ENCODE measurements at places on chromosomes 1 and 21.
A peak's percentile ranks its signal among the peaks of the same experiment; 100 is the strongest.

- no peak for DNase-seq
Measured at GRCh38 chr1:46673749-46674182, 2.1 kb downstream of the TEX38 start.

DNA sequence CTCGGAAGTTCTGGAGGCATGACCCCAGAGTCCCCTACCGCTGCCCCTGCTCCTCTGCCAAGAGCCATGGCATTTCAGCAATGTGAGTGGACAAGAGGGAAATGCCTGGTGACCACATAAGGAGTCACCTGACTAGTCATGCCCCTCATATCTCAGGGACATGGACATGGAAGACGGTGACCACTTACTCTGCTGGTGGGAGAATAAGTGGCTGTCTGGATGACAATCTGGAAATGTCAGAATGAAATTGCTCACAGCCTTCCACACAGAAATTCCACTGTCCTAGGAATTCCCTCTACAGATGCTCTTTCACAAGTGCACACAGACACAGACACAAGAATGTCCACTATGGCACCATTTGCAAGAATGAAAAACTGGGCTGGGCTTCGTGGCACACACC is 24.3 kb upstream of the PLEKHG5 start:
- DNase-seq: no peak

- no peak for DNase-seq
Measured at GRCh38 chr1:38693031-38693430, 166.5 kb downstream of the RRAGC start.

GRCh38 chr1:168782559-168783116 is 53.6 kb upstream of the DPT start:
- DNase-seq: no peak

- DNase-seq: no peak
Measured at GRCh38 chr21:41779659-41780058, 12.8 kb upstream of the RIPK4 start.

GRCh38 chr1:160628799-160629263 is 18.0 kb downstream of the SLAMF1 start:
- DNase-seq: no peak

- no peak for DNase-seq
Measured at GRCh38 chr1:14083706-14084105, 383.7 kb downstream of the PRDM2 start.

- DNase-seq: no peak
Measured at GRCh38 chr1:14835725-14836124, 237.2 kb downstream of the KAZN start.

- DNase-seq: peak; percentile 70
Measured at GRCh38 chr1:204254031-204254661, 40.4 kb upstream of the GOLT1A start.

- no peak for DNase-seq
Measured at GRCh38 chr1:39107341-39108290, 81.5 kb downstream of the NDUFS5 start.

DNA sequence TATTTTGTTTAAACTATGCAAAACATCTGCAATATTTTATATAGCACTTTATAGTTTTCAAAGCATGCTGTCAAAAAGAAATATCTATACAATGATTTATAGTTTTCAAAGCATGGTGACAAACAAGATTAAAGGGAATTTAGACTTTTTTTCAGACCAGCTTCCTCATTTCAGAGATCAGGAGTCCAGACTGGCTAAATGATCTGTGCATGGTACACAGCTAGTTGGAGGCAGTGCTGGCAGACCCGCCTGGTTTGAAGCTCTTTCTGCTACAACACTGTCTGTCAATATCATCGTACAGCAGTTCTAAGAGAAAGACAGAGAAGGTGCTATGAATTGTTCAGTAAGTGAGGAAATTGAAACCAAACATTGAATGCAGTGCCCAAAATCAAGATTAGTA is 479.0 kb downstream of the PTBP2 start:
- no peak for DNase-seq

DNA sequence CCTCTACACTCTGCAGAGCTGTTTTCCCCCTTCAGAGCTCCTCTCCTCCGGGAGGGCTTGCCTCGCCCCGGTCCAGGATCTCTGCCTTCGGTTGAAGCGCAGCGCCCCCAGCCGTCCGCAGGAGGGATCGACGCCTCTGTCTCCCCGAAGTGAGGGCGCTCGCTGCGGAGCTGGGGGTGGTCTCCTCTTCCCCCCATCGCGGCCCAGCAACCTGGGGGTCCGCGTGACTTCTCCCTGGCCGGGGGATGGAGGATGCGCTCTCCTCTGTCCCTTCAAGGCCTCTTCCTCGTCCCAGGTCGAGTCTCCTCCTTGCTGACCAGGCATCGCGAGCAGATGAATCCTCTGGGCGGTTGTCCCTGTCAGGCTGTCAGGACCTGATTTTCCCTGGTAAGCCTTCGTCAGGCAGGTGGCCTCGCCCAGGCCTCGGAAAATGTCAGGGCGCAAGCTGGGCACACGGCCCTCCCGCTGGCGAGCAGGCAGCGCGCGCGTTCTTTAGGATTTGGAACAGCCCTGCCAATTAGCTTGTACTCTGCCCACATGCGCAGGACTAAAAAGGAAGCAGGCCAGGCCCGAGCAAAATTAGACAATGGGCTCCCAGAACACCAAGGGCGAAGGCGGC is 90.5 kb downstream of the EDEM3 start:
- DNase-seq: peak; percentile 72

- no peak for DNase-seq
Measured at GRCh38 chr1:24317081-24317480, 2.1 kb upstream of the GRHL3 start.

DNA sequence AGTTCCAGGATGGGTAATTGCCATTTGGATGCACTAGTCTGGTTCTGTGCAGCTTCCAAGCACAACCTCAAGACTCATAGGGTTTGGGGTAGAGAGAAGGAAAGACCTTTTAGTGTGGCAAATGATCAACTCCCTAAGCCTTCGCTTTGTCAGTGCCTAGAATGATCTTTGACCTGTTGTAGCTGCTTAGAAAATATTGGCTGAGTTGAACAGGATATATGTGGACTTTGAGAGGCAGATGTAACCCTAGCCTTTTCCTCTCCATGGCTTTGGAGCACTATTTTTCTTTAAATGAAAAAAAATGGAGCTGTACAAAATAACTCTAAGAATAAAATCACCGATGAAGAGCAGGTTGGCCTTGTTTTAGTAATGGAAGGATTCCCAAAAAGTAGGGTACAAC is 41.7 kb downstream of the HLX start:
- no peak for DNase-seq

GRCh38 chr1:61142726-61143500 is 60.6 kb downstream of the NFIA start:
- no peak for DNase-seq

- DNase-seq: no peak
Measured at GRCh38 chr1:36305915-36306209, 306 bp upstream of the SH3D21 start.

GRCh38 chr1:162697140-162697895 is 65.1 kb downstream of the DDR2 start:
- no peak for DNase-seq

- no peak for DNase-seq
Measured at GRCh38 chr1:115810609-115811008, 30.3 kb downstream of the NHLH2 start.

DNA sequence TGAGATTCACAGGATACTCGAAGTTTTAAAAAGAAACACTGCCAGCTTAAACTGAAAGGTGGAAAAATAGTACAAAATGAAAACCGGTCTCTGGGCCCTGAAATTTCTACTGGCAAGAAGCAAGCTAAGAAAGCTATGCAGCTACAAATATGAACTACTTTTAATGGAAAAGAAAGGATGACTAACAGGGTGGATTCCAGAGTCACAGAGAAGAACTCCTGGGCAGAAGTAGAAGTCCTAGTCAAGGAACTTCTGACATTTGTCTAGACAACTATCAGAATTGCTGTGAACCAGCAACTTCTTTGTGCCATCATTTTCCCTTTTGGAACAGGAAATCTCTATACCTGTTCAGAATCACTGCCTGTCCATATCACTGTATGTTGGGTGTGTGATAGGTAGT is 38.1 kb downstream of the CD160 start:
- no peak for DNase-seq

DNA sequence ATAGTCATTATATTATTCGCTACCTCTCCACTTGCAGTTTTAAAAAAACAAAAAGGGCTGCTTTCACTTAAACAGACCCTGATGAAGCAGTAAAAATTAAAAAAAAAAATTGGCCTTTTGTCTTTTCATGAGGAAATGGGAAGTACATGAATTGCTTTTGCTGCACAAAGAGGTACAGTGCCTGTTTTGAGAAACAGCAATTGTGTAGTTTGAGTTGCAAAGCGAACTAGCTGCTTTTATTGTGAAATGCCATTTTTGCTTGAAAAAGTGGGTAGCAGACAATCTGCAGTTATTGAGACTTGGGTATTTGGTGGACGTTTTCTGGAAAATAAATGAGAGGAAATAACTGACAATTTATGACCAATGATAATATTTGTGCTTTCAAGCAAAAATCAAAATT is 7.0 kb downstream of the DIP2A start:
- DNase-seq: no peak

- DNase-seq: no peak
Measured at GRCh38 chr21:32207406-32207716, 71.5 kb downstream of the MIS18A start.

DNA sequence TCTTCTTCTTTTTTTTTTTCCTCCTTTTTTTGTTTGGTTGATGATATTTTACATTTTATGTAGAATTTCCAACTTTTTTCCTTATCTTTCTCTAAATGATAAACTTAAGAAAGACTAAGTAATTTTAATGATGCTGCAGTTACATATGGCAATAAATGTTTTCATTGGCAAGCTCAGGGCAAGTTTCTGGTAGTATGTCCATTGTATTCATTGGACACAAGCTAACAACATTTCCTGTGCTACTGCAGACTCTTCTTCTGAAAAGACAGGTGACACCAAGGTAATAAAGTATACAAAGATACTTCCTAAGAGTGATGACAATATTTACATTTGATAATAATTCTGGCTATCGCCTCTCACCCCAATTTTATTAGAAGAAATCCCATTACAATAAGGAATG is 219.2 kb upstream of the NFIA start:
- DNase-seq: no peak

GRCh38 chr21:40997831-40998230 is 150.9 kb upstream of the DSCAM start:
- no peak for DNase-seq

- peak; percentile 38 for DNase-seq
Measured at GRCh38 chr1:228998179-228998578, 262.9 kb downstream of the RHOU start.

DNA sequence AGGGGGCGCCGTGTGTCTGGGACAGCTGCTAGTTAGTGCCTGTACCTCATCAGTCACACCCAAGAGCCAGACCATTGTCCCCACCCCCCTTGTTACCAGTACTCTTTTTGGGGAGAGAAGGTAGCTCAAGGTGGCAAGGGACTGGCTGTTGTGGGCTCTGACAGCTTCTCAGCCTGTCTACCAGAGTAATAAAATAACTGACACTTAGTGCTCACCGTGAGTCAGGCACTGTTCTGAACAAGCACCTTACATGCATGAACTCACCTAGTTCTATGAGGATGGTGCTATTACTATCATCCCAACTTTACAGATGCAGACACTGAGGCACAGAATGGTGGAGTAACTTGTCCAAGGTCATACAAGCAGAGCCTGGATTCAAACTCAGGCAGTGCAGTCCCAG is 34.7 kb downstream of the IER5 start:
- DNase-seq: no peak

DNA sequence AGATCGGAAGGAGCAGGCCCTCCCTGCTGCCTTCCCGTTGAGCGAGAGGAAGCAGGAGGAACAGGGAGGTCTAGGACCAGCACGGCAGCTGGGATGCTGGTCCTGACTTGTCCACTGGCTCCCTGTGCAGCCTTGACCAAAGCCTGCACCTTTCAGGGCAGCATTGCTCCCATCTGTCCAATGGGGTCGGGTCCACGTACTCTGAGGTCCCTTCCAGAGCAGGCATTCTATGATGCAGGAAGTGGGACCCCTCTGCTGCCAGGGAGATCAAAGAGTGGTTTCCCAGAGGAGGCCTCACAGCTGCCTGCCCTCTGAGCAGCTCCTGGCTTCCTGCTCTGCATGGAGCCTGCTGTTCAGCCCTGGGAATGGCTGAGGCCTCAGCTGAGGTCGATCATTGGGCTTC is 21.7 kb upstream of the ZNF362 start:
- no peak for DNase-seq

- DNase-seq: peak; percentile 69
Measured at GRCh38 chr1:70667494-70668170, 256.6 kb downstream of the CTH start.

- DNase-seq: no peak
Measured at GRCh38 chr21:29763674-29764073, 176.1 kb downstream of the GRIK1 start.

DNA sequence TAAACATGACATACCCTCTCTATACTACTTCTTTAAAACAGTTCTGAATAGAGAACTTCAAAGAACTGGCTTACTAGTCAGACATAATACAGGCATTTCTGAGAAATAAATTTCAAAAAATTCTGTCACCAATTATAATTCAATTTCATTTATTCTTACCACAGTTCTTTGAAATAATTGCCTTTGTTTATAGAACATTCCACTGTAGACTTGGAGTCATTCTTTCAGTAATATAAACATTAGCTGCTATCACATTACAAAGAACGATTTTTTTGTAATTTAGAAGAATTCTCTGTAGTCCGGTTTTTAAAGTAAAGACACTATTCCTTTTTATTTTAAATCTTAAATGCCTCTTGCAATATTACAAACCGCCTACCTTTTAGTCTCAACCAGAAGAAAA is 146.4 kb upstream of the COL11A1 start:
- no peak for DNase-seq

DNA sequence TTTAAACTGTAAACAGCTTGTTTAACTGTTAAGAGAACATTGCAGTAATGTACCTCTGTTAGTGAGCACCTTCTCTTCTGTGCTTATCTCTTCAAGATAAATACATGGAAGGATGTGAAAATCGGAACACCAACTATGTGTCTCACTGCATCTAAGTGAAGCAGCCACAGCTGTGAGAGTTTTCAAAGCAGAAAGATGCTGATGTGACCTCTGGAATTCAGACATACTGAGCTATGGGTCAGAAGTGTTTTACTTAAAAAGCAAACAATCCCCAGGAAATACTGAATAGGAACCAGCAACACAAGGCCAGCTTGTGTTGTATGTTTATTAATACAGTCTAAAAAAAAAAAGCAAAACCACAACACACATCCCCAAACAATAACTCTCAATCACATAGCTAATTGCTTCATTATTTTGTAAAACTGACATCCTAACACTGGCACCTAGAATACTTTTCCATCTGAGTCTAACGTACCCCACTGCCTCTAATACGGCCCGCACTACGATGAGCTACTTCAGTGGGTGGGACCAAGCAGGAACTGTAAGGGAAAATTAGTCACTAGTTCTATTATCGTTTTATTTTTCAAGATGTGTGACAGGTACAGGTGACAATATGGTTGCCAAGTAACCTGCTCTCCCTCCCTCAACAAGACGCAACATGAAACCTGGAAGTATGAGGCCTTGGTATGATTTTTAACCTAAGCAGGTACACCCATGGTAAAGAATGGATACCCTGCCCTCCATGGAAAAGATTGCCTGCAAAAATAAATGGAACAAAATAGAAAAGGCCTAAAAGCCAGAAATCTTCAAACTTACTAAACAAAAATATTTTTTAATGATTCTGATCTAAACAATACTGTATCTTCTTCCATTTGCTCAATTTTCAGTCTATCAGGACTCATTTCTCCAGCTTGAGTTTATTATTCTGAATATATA is 13.9 kb downstream of the ERRFI1 start:
- DNase-seq: no peak

Data from mucosa of gallbladder (tissue), 1 donor.